ENCODE measurements at places on chromosomes 7 and 10.

GRCh38 chr10:71344993-71345480, 26.0 kb downstream of the SLC29A3 start:
- no peak for DNase-seq

DNA sequence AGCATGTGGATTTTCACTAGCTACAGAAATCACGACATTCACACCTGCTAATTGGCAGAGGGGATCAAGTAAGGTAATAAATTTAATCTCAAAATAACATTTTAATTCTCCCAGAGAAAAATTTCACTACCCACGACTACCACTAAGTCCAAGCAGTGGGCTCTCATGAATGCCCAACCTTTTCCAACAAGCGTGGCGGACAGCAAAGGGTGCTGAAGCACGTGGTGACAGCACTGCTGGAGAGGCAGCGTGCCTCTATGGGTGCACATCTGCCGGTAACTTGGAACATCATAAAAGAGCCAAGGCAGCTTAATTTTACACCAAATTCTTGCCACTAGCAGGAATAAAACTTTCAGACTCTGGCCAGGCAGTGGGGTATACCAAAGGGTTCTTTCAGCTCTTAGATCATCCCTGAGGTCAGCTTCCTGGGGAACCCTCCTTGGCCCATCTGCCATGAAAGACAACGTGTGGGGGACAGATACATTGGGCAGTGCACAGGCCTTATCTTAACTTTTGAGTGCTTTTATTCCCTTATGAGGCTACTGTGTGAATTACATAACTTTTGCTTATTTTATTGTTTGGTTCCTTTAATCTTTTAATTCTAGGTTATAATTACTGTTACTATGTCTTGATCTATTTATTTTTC, 206.7 kb upstream of the KCTD7 start:
- DNase-seq, result no peak

GRCh38 chr7:55366461-55367070, 1.4 kb downstream of the LANCL2 start:
- DNase-seq, result peak; percentile 16

DNA sequence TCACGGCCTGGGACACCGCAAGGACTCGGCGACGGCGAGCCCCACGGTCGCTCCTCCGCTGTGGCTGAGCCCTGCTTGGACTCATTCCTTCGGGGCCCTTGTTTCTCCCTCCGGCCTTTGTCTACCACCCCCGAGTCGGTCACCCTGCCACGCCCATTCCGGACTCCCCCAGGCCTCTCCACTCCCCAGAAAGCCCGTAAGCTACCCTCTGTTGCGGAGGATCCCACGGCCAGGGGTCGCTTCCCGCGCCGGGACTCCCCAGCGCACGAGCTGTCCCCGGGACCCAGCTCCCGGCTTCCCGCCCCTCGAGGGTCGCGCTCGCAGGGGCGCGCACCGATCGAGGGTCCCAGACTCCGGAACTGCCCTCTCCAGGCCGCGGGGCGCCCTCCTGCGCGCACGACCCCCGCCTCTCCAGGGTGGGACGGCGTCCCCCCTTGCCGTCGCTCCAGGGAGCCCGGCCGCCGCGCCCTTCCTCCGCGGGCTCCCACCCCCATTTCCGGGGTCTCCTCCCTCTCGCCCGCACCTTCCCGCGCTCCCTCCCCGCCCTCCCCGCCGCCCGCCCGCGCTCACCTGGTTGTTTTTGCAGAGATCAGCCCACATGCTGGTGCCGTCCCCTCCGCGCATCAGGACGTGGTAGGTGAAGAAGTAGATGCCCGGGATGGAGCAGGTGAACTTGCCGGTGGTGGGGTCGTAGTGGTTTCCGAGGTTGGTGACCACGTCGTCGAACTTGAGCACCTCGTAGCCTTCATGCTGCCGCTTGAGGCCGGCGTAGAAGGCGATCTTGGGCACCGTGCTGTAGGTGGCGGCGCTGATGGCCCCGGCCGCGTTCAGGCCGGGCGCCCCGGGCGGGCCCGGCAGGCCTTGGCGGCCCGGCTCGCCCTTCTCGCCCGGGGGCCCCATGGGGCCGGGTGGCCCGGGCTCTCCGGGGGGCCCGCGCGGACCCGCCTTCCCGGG, 1.5 kb downstream of the C1QL3 start:
- no peak for DNase-seq

GRCh38 chr10:74748468-74749031, 77.8 kb upstream of the KAT6B start:
- no peak for DNase-seq

GRCh38 chr10:108378779-108379178, 1214.3 kb upstream of the SORCS1 start:
- no peak for DNase-seq

Data from EL (cell line).